Purkinje cell (primary cell): ENCODE measurements at places on chromosomes 6 and 20. TPM values are rescaled to one million over a fixed set of nuclear protein-coding genes. Genes with fewer than 3 reads are reported as not detected.

The NFKBIL1 gene
- 0.62 and 0.75 TPM in 2 replicates for polyA plus RNA-seq

The SLC12A5 gene
- polyA plus RNA-seq: 332 and 498 TPM in 2 replicates

The ABHD16B gene
- not detected in 2 replicates for polyA plus RNA-seq

The SOX4 gene
- 3.1 and 3.5 TPM in 2 replicates for polyA plus RNA-seq

The SEMG1 gene
- not detected in 2 replicates for polyA plus RNA-seq

The SNAP25 gene
- polyA plus RNA-seq: 640 and 1,248 TPM in 2 replicates

The HTR1E gene
- polyA plus RNA-seq: 0.58 TPM in 1 of 2 replicates, not detected in the other

The GSTA2 gene
- polyA plus RNA-seq: not detected in 2 replicates

The DZANK1 gene
- polyA plus RNA-seq: 4.7 and 6.2 TPM in 2 replicates

The KHDC1L gene
- polyA plus RNA-seq: 1.8 TPM in 1 of 2 replicates, not detected in the other

The SYNGAP1 gene
- polyA plus RNA-seq: 0.24 and 1.9 TPM in 2 replicates

The HLA-F gene
- 1.2 and 2.2 TPM in 2 replicates for polyA plus RNA-seq

The ZNF512B gene
- polyA plus RNA-seq: 0.05 and 0.06 TPM in 2 replicates

The NKX2-2 gene
- 0.69 and 2.0 TPM in 2 replicates for polyA plus RNA-seq

The MTHFD1L gene
- polyA plus RNA-seq: 1.8 and 3.9 TPM in 2 replicates

The FNDC11 gene
- polyA plus RNA-seq: not detected in 2 replicates

The TTI1 gene
- 4.8 and 8.3 TPM in 2 replicates for polyA plus RNA-seq

The SDCBP2 gene
- 3.9 and 5.5 TPM in 2 replicates for polyA plus RNA-seq

The CNKSR3 gene
- polyA plus RNA-seq: 0.63 and 1.5 TPM in 2 replicates

The PXDC1 gene
- 0.56 TPM in 1 of 2 replicates, not detected in the other for polyA plus RNA-seq

The COL9A1 gene
- polyA plus RNA-seq: 1.8 and 2.4 TPM in 2 replicates

The CDC40 gene
- polyA plus RNA-seq: 77.9 and 96.5 TPM in 2 replicates

The RSPO3 gene
- polyA plus RNA-seq: 69.2 and 85.3 TPM in 2 replicates

The LY6G6C gene
- polyA plus RNA-seq: not detected in 2 replicates

The SOD2 gene
- polyA plus RNA-seq: 74.9 and 78.3 TPM in 2 replicates

The NMBR gene
- 1.1 TPM in 1 of 2 replicates, not detected in the other for polyA plus RNA-seq
